ENCODE measurements at places on chromosomes 2 and 18.

- DNase-seq: no peak
These were observed 54.9 kb downstream of the IL1RL2 start for GRCh38 chr2:102241616-102242305.

DNA sequence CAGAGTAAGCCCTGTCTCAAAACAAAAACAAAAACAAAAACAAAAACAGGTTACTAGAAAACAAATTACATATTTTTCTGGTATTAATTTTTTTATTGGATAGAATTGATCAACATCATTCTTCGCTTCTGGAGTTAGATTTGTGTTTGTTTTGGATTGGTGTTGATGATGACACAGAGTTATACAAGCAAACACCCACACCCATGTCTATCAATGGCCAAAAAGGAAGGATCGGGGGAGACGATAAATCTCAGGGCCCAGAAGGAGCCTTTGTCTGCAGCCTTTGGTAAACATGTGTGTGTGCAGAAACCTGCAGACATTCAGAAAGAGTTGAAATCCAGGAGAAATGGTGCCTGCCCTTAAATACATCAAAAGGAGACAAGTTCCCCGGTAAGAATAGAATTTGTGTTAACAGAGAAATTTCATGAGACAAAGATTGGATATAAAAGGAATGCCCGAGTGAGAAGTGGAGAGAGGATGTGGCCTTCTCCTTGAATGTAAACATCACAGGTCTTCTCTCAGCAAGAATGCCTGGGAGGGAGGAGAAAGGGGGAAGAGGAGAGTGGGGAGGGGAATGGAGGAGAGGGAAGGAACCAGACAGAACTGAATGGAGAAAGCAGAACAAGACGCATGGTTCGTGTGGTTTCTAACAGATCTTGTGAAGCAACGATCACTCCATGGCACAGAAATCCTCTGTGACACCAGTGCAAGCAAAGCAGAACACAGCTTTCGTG lies 40.4 kb upstream of the TMEM178A start:
- DNase-seq: no peak

DNA sequence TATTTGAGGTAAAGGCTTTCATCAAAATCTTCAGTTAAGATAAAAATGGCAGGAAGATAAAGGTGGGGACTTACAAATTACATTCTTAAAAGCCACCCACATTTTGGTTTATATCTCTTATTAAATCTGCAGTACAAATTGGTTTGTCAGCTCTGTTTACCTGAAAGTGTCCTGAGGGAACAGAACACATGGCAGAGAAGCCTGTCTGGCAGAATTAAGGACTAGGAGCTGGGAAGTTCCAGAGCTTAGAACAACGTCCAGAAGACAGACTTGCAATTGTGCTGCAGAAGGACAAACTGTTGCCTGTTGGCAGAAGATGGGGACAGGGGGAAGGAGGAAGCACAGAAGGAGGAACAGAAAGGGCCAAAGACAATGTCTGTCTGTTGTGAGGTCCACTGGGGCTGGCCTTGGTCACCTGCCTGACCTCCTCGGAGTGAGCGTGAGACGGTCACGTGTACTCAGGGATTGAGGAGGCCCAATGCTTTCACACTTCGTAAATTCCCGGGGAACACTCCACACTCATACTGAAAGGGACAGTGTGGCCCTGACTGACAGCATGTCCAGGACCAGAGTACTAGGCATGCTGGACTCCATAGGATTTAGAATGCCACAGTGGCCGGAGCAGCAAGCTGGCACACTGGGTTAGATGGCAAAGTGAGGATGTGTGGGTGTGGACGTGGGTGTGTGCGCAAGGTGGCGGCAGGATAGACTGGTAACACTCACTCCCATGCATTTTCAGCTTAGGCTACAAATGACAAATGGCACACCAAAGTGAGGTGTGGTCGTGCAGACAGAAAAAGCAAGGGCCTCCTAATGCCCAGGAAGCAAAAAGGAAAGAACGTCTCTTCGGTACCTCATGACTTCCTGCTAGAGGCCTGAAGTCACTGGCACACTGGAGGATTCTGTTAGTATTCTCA lies 210.9 kb upstream of the REV1 start:
- no peak for DNase-seq

DNA sequence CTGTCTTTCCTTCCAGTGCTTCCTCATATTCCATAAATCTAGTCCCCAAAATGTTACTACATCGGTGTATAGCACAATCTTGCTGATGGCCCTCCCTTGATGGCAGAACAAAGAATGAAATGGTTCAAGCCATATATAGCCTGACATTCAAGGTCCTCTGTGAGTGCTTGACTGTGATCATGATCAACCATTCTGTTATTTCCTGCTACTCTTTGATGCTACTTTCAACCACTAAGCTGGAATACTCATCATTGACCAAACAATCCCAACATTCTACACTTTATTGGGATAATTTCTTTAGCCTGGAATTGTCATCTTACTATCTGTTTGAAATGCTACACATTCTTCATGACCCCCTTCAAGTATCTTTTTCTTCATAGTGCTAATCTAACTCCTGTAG lies 633.9 kb downstream of the PLCL1 start:
- DNase-seq: no peak

DNA sequence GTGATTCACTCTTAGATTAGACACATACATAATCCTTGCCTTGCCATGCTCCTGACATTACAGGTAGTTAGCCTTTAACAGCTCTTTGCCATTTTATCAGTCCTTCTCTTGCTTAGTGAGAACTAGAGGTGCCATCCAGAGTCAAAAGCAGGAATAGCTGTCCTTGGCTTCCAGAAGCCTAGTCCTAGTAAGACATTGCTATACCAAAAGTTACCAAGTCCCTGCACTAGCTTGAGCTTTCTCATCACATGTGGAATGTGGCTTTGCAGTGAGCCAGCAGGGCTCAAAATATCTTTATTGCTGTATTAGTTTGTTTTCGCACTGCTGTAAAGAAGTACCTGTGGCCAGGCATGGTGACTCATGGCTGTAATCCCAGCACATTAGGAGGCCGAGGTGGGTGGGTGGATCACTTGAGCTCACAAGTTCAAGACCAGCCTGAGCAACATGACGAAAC lies 104.7 kb upstream of the NOSTRIN start:
- no peak for DNase-seq

DNA sequence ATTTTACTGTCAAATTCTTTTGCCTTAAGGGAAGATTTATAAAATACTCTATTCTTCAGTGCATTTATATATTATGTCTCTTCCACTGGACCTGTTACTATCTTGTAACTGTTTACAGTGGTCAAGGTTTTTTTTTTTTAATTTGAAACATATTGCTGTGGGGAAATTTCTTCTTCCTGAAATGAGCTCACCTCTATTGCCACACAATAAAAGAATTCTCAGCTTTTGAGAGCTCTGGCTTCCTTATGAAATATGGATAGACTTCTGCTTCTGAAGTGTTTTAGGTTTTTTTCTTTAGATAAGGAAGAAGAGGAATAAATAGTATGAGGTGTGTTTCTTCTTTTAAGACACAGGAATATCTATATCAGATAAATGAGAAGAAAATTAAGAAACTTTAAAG lies 7.7 kb downstream of the VRK2 start:
- DNase-seq: no peak

DNA sequence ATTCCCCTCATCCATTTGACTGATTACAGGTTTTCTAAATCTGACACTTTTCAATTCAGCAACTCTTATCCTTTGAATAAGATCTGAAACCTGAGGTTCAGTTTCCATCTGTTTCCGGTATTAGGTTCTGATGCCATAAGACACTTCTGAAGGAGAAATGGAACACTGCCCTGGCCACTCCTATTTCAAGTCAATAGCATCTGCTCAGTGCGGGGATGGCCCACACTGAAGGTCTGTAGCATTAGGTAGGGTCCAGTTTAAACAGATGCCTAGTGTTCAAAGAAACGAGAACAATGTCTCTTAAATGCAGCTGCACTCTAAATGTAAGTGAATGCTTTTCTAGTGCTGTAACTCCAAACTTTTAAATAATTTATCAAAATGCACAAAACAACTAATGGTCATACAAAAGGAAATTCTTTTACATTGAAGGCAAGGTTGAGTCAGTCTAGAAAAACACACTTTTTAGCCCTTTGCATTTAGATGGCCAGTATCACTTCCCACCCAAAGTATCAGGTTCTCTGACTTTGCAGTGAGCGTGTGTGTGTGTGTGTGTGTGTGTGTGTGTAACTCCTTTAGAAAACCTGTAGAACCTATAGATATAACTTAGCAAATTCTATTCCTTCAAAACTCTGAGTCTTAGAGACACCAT lies 78.2 kb downstream of the STK39 start:
- no peak for DNase-seq

GRCh38 chr2:216047397-216047796 lies 34.0 kb upstream of the MREG start:
- no peak for DNase-seq

- no peak for DNase-seq
These were observed 5.2 kb downstream of the ZSCAN30 start for GRCh38 chr18:35284841-35285240.

DNA sequence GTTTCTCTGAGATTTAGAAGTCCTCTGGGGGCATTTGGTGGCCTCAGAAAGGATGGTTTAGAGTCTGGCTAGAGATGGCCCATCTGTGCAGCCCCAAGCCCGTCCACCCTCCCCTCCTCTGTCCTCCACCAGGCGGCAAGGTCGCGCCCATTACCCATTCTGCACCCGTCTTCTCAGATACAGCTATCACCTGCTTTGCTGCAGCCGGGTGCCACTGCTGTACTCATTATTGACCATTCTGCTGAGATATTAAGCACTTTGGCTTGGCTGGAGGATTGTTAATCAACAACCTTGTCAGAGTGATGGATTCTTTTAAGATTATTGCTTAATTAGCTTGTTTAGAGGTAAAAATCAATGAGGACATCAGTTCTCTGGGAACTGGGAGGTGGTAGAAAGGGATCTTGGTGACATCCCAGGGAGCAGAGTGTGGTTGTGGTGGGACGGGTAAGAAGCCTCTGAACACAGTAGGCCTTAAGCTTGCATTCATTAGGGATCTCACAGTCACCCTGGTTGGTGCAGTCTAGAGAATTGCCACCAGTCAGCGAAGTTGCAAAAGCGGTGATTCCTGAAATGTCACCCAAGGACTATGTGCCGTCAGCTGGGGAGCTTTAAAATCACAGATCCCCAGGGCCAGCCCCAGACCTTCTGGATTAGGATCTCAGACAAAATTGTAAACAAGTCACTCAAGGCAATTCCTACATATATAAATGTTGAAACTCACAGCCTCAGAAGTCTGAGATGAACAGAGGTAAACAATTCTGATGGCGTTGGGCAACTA lies 90.9 kb downstream of the CAPN13 start:
- DNase-seq: no peak

DNA sequence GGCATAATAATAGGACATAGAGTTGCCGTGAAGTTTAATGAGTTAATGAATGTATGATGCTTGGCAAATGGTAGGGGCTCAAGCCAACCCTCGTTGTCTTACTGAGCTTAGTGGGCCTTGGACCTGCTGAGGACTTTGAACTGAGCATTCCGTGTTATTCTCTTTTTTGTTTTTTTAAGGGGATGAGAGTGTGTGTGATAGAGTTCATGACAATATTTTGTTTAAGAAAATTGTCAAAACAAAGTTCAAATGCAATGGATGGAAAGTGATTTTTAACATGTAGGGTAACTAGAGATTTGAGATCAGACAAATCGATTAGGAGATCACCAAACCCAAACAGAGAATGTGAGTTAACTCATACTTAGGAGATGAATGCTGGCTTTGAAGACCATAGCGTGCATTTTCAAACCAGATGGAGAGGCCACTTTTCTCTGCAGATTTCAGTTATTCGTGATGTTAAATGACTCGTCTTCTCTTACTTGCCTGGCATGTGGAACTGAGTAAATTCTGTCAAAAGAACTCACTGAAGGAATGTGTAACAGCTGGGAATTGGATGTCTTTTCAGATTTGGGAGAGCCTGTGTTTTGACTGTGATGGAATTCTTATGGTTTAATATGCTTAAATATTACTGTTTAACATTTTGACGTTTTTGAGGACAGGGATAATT lies 88.7 kb downstream of the NEDD4L start:
- no peak for DNase-seq

GRCh38 chr18:46222710-46223360 lies 118.7 kb downstream of the HAUS1 start:
- DNase-seq: no peak

GRCh38 chr2:34627003-34627402 lies 1027.9 kb upstream of the FAM98A start:
- no peak for DNase-seq

DNA sequence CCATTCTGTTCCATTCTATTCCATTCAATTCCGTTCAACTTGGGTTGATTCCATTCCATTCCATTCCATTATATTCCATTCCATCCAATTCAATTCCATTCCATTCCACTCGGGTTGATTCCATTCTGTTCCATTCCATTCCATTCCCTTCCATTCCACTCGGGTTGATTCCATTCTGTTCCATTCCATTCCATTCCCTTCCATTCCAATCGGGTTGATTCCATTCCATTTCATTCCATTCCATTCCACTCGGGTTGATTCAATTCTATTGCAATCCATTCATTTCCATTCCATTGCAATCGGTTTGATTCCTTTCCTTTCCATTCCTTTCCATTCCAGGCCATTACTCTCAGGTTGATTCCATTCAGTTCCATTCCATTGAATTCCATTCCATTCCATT lies 1138.4 kb downstream of the RPIA start:
- DNase-seq: no peak

GRCh38 chr2:120238728-120239487 lies 13.7 kb upstream of the RALB start:
- no peak for DNase-seq

GRCh38 chr18:79615586-79615985 lies 64.0 kb upstream of the CTDP1 start:
- DNase-seq: no peak

DNA sequence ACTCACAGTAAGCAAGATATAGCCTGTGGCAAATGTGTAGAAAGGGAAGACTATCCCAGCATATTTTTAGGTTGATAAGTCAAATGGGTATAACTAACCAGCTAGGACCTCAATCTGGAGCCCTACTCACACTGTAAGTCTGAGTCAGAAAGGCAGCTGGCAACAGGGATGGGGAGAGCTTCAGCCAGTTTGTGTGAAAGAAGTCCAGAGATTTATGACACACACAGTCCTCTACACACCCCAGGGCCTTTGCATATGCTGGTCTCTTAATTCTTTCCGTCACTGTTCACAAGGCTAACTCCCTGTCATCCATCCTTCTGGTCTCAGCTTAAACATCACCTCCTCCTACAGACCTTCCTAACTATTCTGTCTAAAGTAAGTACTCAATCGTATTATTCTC lies 5.9 kb upstream of the TCF4 start:
- DNase-seq: no peak

- peak; percentile 74 for DNase-seq
These were observed at the start of gene HES6 for GRCh38 chr2:238239863-238240756. HES6 (minus strand) TSS chr2:238240038; CDS start chr2:238239905, 133 bp downstream.

DNA sequence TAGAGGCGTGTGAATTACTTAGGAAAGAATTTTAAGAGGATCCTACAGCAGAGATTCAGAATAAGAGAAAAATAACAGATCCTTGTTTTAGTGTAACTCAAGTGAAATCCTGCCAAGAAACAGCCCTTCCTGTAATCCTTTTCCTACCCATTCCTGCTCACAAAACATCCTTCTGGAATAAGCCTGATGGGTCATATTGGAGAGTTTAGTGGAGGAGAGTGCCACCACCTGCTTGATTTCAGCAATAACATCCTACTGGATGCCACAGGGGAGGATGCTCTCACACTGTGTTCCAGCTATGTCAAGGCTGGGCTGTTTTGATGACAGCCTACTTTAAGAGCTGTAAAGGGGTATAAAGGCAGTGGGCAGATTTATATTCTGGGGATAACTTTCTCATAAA lies 54.8 kb upstream of the CCDC178 start:
- DNase-seq: no peak

All from stimulated activated CD4-positive, alpha-beta T cell treated with anti-CD3 and anti-CD28 coated beads, Interleukin-4, amount 100 ng/mL, for 1 hour (primary cell).